HS-5 (cell line): ENCODE measurements at places on chromosomes 6 and 20.

GRCh38 chr6:138677538-138677937, 96.0 kb upstream of the CCDC28A start:
- no peak for DNase-seq

GRCh38 chr6:109456710-109457561, 1.4 kb upstream of the MICAL1 start:
- peak; percentile 46 for DNase-seq

GRCh38 chr6:53159558-53159957, 10.9 kb upstream of the GCM1 start:
- no peak for DNase-seq

GRCh38 chr6:93678841-93679454, 259.6 kb upstream of the EPHA7 start:
- DNase-seq = no peak

- DNase-seq = no peak
Observed at GRCh38 chr6:30599625-30600324, 17.3 kb downstream of the PPP1R10 start.

DNA sequence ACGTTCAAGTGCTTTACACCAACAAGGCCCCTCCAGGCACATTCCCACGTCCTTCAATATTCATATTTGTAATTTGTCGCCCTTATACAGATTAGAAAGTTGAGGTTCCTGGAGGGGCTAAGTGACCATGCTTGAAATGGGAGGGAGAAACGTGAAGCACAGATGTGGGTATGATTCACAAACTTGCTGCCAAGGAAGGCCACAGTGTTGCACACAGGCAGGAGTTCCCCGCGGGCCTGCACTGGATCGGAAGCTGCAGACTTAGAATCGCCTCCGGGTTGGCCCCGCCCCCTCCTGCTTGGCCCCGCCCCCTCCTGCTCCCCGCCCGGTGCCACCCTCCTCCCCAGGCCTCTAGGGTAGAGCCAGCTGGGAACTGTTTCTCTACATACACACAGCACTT, 58.2 kb upstream of the QKI start:
- DNase-seq = peak; percentile 43

DNA sequence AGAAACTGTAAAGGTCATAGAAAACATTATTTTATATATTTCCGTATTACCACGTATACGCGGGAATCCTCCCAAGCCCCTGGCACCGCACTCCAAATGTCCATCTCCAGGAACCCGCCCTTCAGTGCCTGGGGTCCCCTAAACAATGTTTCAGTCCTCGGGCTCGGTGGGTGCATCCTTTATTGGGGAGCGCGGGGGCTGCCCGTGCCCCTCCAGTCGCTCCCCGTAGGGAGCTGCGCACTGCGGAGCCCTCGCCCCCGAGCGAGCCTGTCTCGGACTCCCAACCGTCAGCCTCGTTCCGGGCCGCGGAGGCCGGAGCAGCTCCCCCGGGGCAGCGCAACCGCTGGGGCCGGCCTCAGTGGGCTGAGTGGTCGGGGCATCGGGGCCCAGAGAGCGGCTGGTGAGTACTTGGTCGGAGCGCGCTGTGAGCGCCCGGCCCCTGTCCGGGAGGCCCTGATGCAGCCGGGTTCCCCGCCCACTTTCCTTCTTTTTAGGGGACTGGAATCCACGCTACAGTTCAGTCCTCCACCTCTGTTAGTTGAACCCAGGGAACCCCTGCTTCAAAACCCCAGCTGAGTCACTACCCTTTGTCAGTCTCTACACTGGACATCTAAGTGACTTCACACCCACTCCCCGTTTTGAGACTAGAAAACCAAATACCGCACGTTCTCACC, at the start of gene DNAH8:
DNAH8 (plus strand) TSS at position 296 of the 674 bp plus-strand sequence. CDS start 7,499 bp downstream, outside the sequence.
- DNase-seq = no peak

DNA sequence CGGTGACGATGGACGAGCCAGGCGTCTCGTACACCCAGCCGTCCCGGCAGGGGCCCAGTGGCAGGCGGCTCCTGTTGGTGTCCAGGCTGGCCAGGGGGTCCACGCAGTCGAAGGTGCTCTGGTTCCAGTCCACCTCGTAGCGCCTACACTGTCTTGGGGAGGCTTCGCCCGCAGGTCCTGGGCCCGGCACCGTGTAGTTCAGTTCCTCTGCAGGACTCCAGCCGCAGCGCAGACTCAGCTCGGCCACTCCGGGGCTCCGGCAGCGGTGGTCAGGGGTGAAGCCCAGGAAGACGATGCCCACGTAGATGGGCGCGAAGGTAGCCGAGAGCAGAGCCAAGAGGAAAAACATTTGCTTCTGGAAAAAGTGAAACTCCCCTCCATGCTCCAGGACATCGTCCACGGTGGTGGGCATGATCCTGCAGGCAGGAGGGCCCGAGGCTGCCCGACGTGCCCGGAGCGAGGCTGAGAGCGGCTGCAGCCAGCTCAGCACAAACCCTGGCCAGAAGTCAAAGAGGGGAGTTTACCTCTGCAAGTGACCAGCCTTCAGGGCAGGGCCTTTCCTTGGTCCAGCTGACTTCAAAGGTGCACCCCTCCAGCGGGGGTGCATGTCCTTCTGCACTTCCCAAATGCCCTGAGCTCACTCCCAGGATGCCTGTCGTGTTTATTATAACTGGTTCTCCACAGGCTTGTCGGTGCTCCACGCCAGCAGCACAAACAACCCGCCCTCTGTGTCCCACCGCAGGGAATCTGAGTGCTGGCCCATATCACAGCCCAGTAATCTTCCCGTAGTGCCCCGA, at the start of gene SLC22A2:
SLC22A2 (minus strand) TSS at position 476 of the 797 bp plus-strand sequence; CDS start at position 412, 64 bp downstream.
- DNase-seq = no peak

GRCh38 chr6:168078943-168079405, at the start of gene FRMD1:
Gene FRMD1, minus strand, starts transcription at chr6:168079212. Its CDS starts 118 bp downstream, at chr6:168079094.
- no peak for DNase-seq

- DNase-seq = no peak
Observed at GRCh38 chr20:20184149-20184548, 131.8 kb downstream of the CFAP61 start.

GRCh38 chr6:47241742-47242482, 67.8 kb downstream of the TNFRSF21 start:
- no peak for DNase-seq

DNA sequence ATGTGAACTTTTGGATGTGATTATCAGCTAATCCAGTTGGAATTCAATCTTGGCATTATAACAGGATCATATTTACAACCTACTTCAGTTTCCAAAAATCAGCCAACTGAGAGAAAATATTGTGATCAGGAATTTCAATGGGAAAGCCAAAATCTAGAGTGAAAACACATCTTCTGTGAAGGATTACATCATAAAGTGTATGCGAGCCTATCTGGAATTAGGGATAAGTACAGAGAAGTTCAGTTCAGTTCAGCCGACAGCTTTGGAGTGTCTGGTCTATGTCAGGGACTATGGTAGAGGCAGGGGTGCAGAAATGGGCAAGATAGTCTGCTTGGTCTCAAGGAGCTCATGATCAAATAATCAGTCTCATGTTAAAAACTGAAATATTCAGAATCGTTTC, 12.3 kb upstream of the PRIM2 start:
- no peak for DNase-seq

DNA sequence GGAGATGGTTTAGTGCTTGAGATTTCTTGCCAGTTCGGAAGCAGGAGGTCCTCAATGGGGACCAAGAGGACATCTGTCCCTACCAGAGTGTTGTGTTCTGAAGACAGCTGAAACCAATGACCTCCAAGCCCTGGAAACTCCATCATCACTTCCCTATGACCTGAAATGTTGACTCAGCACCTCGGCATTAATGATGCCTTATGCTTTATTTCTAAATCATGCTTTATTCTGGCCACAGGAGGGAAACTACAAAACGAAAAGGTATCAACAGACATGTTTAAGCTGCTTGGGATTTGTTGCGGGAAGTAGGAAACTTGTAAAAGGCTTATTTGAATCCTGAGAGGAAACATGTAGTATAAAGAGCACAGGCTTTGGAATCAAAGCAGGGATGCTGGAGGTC, 389.1 kb upstream of the CHD6 start:
- no peak for DNase-seq

GRCh38 chr6:142731611-142732010, 213.4 kb downstream of the HIVEP2 start:
- no peak for DNase-seq

DNA sequence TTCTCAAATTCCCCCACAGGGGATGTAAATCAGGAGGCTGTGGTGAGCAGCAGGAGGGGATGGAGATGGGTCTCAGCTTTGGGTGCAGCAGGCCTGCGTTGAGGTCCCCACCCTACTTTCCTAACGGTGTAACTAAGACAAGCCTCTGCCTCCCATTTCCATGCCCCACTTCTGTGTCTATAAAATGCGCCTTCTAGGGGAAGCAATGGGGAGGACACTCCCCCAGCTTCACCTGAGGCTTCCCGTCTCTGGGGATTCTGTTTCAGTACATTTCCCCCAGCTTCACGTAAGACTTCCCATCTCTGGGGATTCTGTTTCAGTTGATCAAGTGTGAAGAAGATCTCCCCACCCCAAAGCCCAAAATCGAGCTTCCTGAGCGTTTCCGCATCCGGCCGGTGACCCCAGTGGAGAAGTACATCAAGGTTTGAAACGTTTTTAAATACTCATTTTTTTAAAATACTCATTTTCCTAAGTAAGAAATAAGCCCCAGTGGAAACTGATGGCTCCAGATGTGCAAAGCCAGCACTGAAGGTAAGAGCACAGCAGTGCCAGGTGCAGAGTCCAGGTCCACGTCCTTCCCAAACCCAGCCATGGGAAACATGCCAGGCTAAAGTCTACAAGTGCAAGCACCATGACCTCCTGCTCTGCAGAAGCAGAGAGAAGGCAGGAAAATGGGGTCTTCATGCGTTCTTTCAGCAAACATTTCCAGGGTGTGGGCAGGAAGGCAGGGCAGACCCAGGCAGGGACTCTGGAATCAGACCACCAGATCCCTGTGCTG, 73.1 kb downstream of the ANKRD60 start:
- no peak for DNase-seq

DNA sequence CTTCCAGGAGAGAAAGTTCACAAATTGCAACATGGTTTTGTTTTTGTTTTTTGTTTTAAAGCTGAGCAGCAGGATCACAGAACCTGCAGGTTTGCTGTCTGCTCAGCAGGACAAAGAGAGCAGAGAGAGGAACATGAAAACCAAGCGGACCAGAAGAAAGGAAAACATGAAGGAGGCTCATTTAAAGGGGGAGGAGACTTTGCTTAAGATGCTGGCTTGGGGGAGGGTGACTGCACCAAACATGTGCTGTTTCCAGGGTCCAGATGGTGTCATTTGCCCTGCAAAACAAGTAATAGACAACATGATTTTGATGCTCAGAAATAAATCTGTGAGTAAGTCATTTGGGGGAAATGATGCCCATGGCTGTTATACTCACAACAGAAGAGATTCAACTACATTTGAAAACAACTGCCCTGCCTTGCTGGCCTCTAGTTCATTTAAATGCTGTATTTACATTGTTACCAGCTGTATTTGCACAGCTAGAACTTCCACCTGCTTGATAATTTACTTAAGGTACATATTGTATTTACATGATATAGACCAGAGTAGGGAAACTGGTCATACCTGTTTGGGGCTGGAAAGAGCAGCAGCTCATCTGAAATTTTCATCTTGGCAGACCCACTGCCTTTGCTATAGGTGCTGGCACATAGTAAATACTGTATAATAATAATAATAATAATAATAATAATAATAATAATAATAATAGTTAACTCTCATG, 32.2 kb upstream of the CHD6 start:
- DNase-seq = no peak

- no peak for DNase-seq
Observed at GRCh38 chr6:137315081-137315480, 95.9 kb upstream of the IFNGR1 start.

DNA sequence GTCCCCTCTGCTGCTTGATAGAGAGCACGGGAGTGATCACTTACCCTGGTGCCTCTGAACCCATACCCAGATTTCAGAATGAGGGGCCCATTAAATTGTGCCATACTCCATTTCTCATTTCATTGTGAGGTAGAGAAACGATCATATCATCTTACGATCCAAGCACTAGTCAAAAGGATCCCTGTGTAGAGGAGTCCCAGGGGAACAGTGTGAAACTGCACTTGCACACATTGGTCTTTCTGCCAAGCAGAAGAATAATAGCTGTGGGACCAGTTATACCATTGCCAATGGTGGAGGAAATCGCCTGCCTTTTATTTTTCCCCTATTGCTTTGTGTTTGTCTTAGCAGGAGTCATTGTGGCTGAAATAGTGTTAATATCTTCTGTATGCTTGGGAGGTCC, 161.9 kb downstream of the FARS2 start:
- DNase-seq = no peak

- DNase-seq = no peak
Observed at GRCh38 chr6:13915561-13916229, 9.1 kb upstream of the RNF182 start.

GRCh38 chr20:23061262-23061661, 11.8 kb upstream of the THBD start:
- DNase-seq = no peak

GRCh38 chr20:58349570-58349969, 39.5 kb upstream of the VAPB start:
- peak; percentile 73 for DNase-seq
